H7 (cell line): ENCODE measurements at places on chromosomes 1 and 21. TPM values are rescaled to one million over a fixed set of nuclear protein-coding genes. Genes with fewer than 3 reads are reported as not detected.

DNA sequence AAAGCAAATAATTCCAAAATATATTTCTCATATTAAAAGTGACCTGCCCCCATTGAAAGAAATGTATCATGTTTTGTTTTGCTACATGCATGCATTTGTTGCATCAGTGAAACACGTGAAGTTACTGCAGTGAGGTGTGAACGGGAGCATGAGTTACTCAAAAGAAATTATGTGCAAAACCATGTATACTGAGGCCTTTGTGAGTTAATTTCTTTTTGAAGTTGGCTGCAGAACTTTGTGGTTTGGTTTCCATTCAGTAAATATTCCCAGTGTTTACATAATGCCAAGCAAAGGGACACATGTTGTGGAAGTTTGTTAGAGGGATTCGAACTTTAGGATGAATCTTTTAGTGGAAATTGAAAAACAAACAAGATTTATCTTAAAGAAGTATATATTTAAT is 619.4 kb upstream of the ADAMTS5 start:
- no peak for DNase-seq

DNA sequence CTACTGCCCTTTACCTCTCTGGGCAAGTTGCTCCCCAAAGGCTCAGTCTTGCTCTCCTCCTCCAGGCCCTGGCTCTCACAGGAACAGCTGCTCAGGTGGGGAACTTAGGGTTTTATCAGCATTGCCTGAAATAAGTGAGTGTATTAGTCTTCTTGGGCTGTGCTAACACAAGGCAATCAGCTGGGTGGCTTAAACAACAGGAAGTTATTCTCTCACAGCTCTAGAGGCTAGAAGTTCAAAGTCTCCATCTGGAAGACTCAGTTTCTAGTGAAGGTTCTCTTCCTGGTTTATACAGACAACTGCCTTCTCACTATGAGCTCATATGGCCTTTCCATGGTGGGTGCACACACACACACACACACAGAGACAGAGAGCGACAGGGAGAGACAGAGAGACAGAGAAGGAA is 2.8 kb upstream of the CD1C start:
- no peak for DNase-seq

DNA sequence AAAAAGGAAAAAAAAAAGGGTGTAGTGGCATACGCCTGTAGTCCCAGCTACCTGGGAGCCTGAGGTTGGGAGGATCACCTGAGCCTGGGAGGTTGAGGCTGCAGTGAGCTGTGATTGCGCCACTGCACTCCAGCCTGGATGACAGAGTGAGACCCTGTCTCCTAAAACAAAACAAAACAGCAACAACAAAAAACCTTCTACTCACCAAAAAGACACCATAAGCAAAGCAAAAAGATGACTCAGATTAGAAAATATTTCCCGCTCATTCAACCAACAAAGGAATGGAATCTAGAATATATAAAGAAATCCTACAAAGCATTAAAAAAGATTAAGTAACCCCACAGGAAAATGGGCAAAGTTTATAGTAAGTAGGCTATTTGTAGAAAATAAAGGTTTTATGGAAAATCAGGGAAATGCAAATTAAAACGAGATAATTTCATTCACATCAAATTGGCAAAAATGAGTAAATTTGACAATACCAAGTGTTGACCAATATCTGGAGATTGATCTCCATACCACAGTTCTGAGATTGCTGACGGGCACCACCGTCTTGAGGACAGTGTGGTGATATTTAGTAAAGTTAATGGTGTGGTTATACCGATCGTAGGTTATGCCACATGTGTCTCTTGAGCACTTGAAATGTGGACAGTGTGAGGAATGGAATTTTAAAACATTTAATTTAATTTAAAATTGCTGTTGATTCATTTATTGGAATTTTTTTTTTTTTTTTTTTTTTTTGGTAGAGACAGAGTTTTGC is 54.0 kb downstream of the PIK3CD start:
- DNase-seq, result peak; percentile 15

DNA sequence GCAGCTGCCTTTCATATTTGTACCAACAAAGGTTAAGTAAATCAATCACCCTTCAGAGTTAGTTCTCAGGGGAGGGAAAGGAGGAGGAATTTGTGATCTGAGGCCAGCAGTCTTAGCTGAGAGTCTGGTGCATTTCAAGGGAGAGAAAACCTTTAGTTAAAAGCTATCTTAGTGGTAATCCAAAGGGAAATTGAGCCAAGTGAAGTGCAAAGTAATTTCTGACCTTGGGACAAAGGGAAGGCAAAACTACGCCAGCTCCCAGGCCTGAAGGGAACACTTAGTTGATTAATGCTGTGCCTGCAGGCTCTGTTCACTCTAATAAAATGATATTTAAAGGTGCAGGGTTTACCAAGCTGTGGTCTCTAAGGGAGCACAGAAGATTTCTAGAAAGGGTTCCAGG is 23.1 kb upstream of the FMOD start:
- DNase-seq, result no peak

- DNase-seq, result no peak
Measured at GRCh38 chr1:162632217-162632666, at the start of gene DDR2. Gene DDR2 (plus strand): TSS chr1:162632464. CDS start chr1:162719064, 86,600 bp downstream.

DNA sequence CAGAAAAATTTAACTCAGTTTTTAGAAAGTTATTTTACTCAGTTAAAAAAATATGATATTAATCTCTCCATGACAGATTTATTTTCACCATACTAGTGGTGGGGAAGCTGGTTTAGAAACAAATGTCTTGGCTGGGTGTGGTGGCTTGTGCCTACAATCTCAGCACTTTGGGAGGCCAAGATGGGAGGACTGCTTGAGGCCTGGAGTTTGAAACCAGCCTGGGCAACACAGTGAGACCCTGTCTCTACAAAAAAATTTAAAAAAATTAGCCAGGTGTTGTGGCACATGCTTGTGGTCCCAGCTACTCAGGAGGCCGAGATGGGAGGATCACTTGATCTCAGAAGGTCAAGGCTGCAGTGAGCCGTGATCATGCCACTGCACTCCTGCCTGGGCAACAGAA is 17.3 kb downstream of the TAF5L start:
- no peak for DNase-seq

DNA sequence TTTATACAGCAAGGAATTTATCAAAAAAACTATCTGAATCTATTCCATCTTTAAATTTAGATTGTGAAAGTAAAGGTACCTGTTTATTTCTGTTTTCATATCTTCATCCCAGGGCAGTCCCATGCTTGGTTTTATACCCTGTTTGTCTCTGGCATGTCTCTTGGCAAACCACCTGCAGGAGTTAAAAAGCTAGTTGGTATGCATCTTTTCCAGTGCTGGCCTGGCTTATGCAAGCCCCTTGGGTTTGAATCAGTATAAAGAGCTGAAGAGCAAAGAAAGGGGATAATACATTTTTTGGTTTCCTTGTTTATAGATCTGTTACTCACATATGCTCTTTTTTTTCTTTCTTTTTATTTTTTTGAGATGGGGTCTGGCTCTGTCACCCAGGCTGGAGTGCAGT is 37.8 kb downstream of the LRRC8C start:
- DNase-seq, result no peak

DNA sequence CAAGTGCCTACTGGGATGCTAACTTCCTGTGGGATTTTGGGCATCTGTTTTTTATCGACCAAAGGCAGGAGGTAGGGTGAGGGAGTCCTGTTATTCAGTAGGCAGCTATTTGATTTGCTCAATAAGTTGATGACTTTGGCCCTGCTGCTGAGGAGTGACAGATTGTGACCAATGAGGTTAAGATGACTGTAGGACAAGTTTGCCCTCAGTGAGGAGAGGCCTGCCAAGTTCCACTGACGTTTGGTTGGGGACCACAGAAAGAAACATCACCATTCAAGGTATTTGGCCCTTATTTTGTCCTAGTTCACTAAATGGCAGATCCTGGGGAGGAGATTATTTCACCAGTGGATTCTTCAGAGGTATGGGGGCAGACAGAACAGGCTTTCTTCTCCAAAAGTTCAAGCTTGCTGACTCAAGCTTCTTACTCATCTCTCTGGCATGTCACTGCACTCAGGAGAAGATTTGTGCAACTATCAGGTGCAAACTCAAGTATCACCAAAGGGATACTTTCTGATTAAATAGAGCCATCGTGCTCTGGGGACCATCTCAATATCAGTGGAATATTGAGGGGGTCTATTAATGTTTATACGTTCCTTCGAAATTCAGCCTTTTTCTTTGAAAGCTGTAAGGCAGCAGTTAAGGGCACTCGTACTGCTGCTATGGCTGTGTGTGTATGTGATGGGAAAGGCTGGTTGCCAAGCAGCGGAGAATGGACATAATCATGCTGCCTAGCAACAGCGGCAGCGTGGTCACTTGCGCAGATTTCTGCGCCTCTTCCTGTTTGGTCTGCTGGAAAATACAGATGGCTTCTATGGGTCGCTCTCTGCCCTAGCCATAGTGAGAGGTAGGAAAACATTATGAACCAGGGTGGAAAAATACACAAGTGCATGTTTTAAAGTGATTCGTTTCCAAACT is 78.7 kb downstream of the PBX1 start:
- DNase-seq, result no peak

DNA sequence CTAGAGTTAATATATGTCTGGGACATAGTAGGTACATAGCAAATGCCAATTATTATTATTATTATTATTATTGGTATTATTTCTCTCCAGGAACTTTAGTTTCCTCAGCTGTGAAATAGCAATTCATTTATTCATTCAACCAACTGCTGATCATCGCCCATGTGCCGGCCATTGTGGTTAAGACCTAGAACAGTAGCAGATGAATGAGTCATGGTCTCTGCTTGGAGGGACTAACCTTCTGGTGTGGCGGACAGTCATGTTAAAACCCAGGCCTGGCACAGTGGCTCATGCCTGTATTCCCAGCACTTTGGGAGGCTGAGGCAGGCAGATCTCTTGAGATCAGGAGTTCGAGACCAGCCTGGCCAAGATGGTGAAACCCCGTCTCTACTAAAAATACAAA is 23.8 kb upstream of the LDLRAP1 start:
- peak; percentile 8 for DNase-seq

DNA sequence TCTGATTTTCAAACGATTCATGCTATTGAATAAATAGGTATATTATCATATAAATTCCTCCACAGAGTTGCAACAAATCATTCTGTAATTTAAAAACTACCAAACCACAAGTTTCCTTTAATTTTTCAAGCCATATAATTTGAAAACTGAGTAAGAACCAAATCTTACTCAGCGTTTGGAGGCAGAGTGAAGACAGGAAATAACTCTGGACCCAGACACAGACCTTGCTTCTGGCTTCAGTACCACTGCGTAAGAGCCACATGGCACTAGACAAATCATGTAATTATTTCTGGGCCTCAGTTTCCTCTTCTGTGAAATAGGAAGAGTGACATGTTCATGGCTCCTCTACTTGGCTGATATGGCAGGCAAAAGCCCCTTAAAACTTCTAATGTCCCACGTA is 82.4 kb downstream of the SMYD2 start:
- no peak for DNase-seq

DNA sequence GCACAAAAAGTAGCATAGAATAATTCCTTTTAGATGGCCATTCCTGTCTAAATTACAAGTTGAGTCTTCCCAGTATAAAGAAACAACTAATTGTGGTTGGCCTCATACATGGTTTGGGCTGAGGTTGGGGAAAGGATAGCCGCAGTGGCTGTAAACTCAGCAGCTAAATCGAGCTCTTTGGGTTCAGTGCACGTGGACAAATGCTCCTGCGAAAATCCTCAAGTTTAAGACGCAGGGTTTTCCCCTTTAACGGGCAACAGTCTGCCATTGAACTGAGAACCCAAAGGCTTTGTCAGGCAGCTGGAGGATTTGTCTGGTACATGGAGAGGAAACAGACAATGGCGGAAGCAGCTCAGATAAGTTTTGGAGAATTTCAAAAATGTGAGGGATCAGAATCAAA is 331.9 kb downstream of the TGFB2 start:
- no peak for DNase-seq

GRCh38 chr1:95370691-95371562 is 136.9 kb downstream of the RWDD3 start:
- no peak for DNase-seq

DNA sequence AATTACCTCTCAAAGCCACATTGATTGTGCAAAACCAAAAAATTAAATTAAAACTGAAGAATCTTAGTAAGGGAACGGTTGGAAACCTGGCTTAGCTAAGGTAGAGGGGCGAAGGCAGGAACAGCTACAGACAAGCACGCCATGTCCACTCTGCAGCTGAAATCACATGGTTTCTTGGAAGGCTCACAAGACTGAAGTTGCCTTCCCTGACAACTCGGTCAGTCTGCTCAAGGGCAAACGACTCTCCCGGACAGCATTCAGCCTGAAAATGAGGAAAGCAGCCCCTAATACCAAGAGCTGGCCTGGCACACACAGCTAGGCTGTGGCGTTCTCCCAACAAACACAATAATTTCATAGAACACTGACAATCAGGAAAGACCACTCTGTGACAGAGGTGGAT is 22.7 kb upstream of the BECN2 start:
- DNase-seq, result no peak

DNA sequence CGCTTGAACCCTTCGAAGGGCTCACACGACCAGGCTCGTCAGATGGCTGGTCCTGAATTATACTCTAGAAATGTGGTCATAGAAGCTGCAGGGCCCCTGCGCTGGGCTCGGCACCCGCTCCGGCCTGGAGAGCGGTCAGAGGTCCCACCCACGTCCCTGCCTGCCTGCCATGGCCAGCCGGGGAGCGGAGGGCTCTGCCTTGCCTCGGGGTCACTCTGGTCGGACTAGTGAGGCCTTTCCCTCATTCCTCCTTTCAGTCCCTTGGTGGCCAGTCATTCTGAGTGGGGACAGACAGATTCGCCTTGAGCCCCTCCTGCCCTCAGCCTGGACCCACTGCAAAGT is 529 bp upstream of the MARCKSL1 start:
- no peak for DNase-seq

GRCh38 chr1:93420400-93420799 is 27.5 kb upstream of the FNBP1L start:
- no peak for DNase-seq

GRCh38 chr1:8728464-8728863 is 89.0 kb downstream of the RERE start:
- DNase-seq, result no peak

GRCh38 chr21:14964621-14965020 is 100.2 kb downstream of the NRIP1 start:
- DNase-seq, result no peak

Gene RSRP1
- 62.4 and 92.4 TPM in 2 replicates for total RNA-seq

Gene TMPRSS15
- total RNA-seq, result not detected in 2 replicates

Gene MARK1
- 13.9 and 16.3 TPM in 2 replicates for total RNA-seq

Gene KCNT2
- total RNA-seq, result 7.0 and 12.3 TPM in 2 replicates

Gene ADORA1
- 3.5 and 5.7 TPM in 2 replicates for total RNA-seq

Gene IGSF3
- total RNA-seq, result 58.7 and 69.0 TPM in 2 replicates

Gene HEYL
- 0.63 and 0.94 TPM in 2 replicates for total RNA-seq

Gene LRRIQ3
- total RNA-seq, result 0.42 and 0.96 TPM in 2 replicates

Gene SLC44A5
- 4.5 and 8.0 TPM in 2 replicates for total RNA-seq

Gene F5
- total RNA-seq, result not detected in 2 replicates

Gene NECTIN4
- not detected in 2 replicates for total RNA-seq

Gene RWDD3
- 20.5 and 21.4 TPM in 2 replicates for total RNA-seq

Gene MRPL55
- total RNA-seq, result 109 and 172 TPM in 2 replicates
